Psoas muscle (tissue), 8 donors: ENCODE measurements at places on chromosomes 7 and 10. TPM values are rescaled to one million over a fixed set of nuclear protein-coding genes. Genes with fewer than 3 reads are reported as not detected.

ZNF12 gene
- 12.6 TPM for total RNA-seq

SSC4D gene
- 0.79 TPM for total RNA-seq

FAM25A gene
- total RNA-seq = not detected

TAC1 gene
- not detected for total RNA-seq

DLX6 gene
- not detected for total RNA-seq

MSMB gene
- total RNA-seq = not detected

ZDHHC4 gene
- 60.1 TPM for total RNA-seq

DNA sequence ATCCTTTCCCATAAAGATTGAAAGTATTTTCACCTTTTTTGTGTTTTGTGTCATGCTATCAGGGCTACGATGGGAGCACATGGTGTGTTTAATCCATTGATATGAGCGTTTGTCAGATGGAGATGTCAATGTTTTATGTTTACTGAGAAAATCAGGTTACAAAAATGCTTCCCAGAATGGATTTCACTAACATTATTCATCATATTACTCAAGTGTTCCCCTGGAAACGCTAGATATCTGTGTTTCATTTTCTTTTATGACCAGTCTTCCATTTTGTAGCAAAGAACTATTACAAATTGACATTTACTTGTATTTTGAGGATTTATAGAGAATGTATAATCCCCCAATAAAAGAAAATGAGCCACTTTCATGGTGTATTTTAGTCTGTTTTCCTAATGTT, 293.5 kb upstream of the AKR1E2 start:
- peaks cover 3% of the 10 kb centered on the region for H3K4me1 ChIP-seq
- H3K27me3 ChIP-seq = no peaks in the 10 kb centered on the region

GRCh38 chr7:36388423-36388822, 1.2 kb upstream of the ANLN start:
- DNase-seq = no peak
- H3K4me3 ChIP-seq = no peak overlapping the region
- H3K27ac ChIP-seq = peak overlapping the region; percentile 66
- H3K27me3 ChIP-seq = no peaks in the 10 kb centered on the region

- DNase-seq = no peak
- H3K36me3 ChIP-seq = no peaks in the 10 kb centered on the region
- H3K4me3 ChIP-seq = no peak overlapping the region
- no peak overlapping the region for H3K27ac ChIP-seq
- no peaks in the 10 kb centered on the region for H3K27me3 ChIP-seq
These were observed 228.6 kb downstream of the GLRX3 start for GRCh38 chr10:130364631-130365411.

GRCh38 chr7:20475756-20476155, 139.7 kb upstream of the ABCB5 start:
- H3K4me1 ChIP-seq = no peaks in the 10 kb centered on the region
- H3K27ac ChIP-seq = no peak overlapping the region
- no peak overlapping the region for H3K4me3 ChIP-seq
- DNase-seq = no peak

- H3K36me3 ChIP-seq = no peaks in the 10 kb centered on the region
- H3K27ac ChIP-seq = peak overlapping the region; percentile 41
- peaks cover 12% of the 10 kb centered on the region for H3K4me1 ChIP-seq
- no peaks in the 10 kb centered on the region for H3K27me3 ChIP-seq
These were observed 13.1 kb upstream of the FAM20C start for GRCh38 chr7:179209-179681.

- H3K4me3 ChIP-seq = no peak overlapping the region
These were observed 19.9 kb upstream of the GIMAP8 start for GRCh38 chr7:150430465-150431085.

GRCh38 chr10:132138596-132138995, 48.2 kb upstream of the DPYSL4 start:
- H3K27me3 ChIP-seq = no peaks in the 10 kb centered on the region
- no peak overlapping the region for H3K27ac ChIP-seq
- H3K4me1 ChIP-seq = no peaks in the 10 kb centered on the region
- DNase-seq = no peak
- no peak overlapping the region for H3K4me3 ChIP-seq
- no peaks in the 10 kb centered on the region for H3K36me3 ChIP-seq

DNA sequence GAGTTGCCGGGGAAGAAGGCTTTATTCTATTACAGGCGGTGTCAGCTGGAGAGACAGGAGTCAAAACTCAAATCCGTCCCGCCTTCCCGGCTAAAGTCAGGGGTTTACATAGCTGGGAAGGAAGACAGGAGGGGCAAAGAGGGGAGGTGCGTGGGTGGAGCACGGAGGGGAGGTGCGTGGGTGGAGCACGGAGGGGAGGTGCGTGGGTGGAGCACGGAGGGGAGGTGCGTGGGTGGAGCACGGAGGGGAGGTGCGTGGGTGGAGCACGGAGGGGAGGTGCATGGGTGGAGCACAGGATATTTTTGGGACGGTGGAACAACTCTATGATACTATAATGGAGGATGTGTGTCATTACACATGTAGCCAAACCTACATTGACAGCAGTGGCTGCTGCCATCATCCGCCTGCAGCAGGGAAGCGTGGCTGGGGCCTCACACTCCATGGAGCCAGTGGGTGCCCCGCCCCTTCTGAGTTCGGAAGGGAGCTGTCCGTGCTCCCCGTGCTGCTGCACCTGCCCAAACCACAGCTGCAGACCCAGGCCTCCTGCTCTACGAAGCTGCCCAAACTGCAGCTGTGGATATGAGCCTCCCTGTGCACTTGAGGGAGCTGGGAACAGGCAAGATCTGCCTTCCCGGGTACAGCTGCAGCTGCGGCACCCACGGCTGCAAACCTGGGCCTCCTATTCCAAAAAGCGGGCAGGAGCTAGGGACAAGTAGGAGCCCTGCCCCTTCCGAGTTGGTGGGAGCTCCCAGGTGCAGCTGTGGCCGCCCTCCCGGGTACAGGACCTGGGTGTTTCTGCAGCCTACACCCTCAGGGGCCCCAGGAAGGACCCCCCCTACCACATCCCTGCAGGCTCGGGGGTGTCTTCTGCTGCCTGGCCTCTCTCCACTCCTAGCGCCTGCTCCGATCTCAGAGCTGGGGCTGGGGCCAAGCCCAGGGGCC, 119.4 kb downstream of the DYNC2I1 start:
- DNase-seq = no peak
- H3K4me1 ChIP-seq = peaks cover 6% of the 10 kb centered on the region
- H3K36me3 ChIP-seq = no peaks in the 10 kb centered on the region
- no peak overlapping the region for H3K27ac ChIP-seq

GRCh38 chr7:82419200-82419599, 24.4 kb downstream of the CACNA2D1 start:
- no peaks in the 10 kb centered on the region for H3K27me3 ChIP-seq
- H3K36me3 ChIP-seq = no peaks in the 10 kb centered on the region
- DNase-seq = no peak
- H3K4me3 ChIP-seq = no peak overlapping the region

- H3K36me3 ChIP-seq = no peaks in the 10 kb centered on the region
- peaks cover 78% of the 10 kb centered on the region for H3K4me1 ChIP-seq
- DNase-seq = peak; percentile 51
These were observed 3.7 kb downstream of the ANXA11 start for GRCh38 chr10:80201608-80202141.
